ENCODE measurements at places on chromosomes 1 and 21.
A peak's percentile ranks its signal among the peaks of the same experiment; 100 is the strongest.

- DNase-seq = peak; percentile 89
These were observed 32.9 kb downstream of the GPA33 start for GRCh38 chr1:167057241-167057688.

- DNase-seq = no peak
These were observed 9.9 kb upstream of the USH2A start for GRCh38 chr1:216433175-216433574.

GRCh38 chr21:25911730-25912401 lies 177.1 kb downstream of the GABPA start:
- peak; percentile 59 for DNase-seq

GRCh38 chr21:14690886-14691285 lies 144.8 kb upstream of the SAMSN1 start:
- no peak for DNase-seq

GRCh38 chr21:45455674-45456583 lies 51.0 kb downstream of the COL18A1 start:
- DNase-seq = no peak

GRCh38 chr1:152089014-152089674 lies at the start of gene TCHHL1:
TSS of gene TCHHL1 (minus strand) at chr1:152089064. CDS start at chr1:152088143, 921 bp downstream.
- DNase-seq = no peak

GRCh38 chr1:177274687-177275211 lies 104.0 kb downstream of the BRINP2 start:
- DNase-seq = no peak

- DNase-seq = peak; percentile 72
These were observed 162.8 kb downstream of the NTPCR start for GRCh38 chr1:233113009-233113879.

- no peak for DNase-seq
These were observed 98.3 kb downstream of the COQ8A start for GRCh38 chr1:227038401-227038800.

- DNase-seq = no peak
These were observed 4.7 kb downstream of the MRAP start for GRCh38 chr21:32303385-32303784.

- no peak for DNase-seq
These were observed 51.2 kb downstream of the EXO1 start for GRCh38 chr1:241899210-241899609.

- DNase-seq = no peak
These were observed 5.4 kb downstream of the CDC42 start for GRCh38 chr1:22057861-22058260.

- peak; percentile 11 for DNase-seq
These were observed 37.0 kb downstream of the LRIG2 start for GRCh38 chr1:113109908-113110554.

GRCh38 chr1:172399756-172400721 lies 20.4 kb upstream of the C1orf105 start:
- peak; percentile 75 for DNase-seq

DNA sequence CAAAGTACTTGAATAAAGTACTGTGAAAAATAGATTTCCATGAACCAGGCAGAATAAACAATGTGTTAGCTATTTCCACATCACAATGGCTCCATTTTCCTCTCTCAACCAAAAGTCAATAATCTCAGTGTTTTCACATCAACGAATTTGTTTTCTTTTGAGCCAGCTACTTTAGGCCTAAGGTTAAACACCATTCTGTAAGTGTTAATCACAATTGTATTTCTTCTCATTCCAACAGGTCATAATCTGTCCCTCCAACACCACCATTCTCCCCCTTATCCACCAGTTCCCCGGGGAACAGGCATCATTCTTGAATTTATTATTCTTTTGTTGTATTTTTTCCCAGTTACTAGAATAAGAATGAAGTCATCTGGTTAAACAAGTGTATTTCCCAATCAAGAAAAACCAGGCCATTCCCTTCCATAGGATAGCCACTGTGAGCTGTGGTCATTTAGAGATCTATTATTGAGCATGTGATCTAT lies 66.2 kb upstream of the PALMD start:
- no peak for DNase-seq

DNA sequence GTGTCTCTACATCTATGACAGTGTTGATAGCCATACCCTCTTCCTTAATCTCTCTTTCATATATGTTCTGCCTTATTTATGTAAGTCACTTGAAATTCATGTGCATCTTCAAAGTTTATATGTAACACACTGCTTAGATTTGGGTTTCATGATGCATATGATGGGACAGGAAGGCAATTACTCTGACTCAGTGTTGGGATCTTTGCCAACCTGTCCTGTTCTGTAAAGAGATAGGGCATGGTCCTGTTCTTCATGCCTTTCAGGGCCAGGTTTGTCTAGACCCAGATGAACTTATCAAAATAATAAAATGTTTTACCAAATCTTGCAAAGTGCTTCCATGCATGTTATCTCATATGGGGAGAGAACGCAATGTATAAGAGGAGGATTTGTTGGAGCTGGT lies 69.5 kb downstream of the TMPRSS15 start:
- no peak for DNase-seq

DNA sequence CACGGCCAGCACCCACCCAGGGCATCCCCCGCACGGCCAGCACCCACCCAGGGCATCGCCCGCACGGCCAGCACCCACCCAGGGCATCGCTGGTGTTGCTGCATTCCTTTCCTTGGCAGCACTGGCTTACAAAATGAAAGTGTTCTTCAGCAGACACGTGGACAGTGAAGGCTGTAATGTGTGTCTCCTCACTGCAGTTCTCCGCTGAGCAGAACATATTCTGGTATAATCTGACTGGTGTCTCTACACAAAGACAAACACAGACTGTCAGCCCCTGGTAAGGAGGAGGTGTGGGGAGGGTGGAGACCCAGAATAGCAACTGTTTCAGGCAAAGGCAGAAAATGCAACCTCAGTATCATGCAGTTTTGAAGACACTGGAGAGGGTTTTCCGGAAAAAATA lies 7.3 kb downstream of the LYPD8 start:
- no peak for DNase-seq

- DNase-seq = no peak
These were observed 54.1 kb downstream of the RUNX1 start for GRCh38 chr21:34994766-34995631.

- no peak for DNase-seq
These were observed 49.1 kb upstream of the ZNF648 start for GRCh38 chr1:182110635-182111034.

DNA sequence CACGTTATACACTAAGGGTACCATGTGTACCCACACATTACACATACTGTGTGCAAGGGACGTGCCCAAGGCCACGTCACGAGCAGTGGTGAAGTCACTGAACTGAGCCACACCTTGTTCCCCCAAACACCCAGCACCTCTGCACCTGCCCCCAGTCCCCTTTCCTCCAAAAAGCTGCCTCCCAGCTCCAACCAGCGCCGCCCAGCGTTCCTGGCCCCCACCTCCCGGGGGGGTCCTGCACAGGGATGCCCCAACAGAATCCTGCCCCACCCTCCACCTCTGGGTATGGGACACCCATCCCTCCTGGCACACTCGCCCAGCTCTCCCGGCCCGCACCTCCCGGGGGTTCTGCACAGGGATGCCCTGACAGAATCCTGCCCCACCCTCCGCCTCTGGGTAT lies 54.1 kb downstream of the CHD5 start:
- DNase-seq = no peak

DNA sequence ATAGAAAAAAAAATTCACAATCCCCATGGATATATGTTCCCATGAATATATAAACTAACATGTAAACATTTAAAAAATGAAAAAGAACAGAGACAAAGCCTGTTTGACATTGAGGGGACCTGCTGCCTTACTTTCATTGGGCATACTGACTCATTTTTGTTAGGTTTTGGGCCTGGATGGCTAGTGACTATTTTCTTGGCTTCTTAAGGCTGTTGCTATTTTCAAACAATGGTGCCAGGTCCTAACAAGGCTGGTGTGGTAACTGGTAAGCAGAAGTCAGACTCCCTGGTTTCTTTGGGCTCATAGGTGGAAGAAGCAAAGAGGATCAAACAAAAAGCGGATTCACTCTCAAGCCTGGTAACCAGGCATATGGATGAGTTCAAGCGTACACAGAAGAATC lies 51.0 kb downstream of the LAMC2 start:
- no peak for DNase-seq

GRCh38 chr1:248094884-248095283 lies at the start of gene OR2L13:
TSS of gene OR2L13 (plus strand) at chr1:248095184. CDS start at chr1:248099376, 4,192 bp downstream.
- DNase-seq = no peak
